Renal pelvis (tissue), 12 donors: ENCODE measurements at places on chromosomes 11 and 22. TPM values are rescaled to one million over a fixed set of nuclear protein-coding genes. Genes with fewer than 3 reads are reported as not detected.

DNA sequence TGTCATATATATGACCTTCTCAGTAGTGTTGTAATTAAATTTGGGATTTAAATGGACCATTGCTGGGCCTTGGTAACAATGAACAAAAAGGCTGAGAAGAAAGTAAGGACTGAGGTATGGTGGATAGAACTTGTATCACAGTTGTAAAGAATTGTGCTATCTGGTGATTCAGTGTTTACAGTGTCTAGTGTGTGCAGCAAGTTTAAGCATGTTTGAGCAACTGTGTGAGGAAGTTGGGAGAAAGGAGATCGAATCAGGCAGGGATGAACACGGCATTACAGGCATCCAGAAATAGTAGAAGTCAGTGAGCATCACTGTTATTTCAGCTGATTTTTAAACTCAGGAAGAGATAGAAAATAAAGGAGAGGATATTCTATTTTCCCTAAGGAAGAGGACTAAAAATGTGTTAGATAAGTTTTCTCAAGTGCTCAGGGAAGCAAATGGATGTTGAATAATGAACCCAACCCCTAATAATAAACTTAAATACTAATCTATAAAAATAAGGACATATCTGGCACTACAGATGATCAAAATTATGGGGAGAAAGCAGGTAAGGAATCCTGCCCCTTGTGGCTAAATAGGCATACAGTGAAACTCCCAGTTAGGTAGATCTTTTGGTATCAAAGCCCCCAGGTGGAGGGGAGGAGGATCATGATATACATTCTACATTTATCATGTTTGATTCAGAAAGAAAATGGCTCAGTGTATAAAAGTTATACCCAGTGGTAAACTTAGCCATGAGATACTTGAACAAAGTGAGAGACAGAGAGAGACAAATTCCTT is 361.0 kb upstream of the ANO3 start:
- no peak for DNase-seq

GRCh38 chr11:76391811-76392475 is 10.8 kb downstream of the GVQW3 start:
- DNase-seq = no peak

DNA sequence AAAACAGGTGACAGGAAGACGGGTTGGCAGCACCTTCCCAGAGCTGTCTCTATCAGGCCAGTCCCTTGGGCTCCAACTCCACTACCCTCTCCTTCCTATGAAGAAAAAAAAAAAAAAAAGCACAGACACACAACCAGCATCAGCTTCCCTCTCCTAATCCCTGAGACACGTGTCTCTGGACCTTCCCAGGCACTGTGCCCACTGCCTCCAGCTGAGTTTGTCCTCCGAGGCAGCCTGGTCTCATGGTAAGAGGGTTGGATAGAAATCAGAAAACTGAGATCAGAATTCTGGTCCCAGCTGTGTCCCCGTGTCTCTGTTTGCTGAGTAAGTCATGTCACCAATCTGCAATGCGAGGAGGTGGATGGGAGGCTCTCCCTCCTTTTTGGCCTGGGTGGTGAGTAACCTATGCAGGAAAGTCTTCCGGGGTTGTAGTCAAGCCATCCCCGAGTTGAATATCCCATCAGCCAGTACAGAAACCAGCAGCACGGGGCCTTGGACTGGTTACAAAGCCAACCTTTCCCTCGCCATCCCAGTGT is 193.7 kb upstream of the TBCEL start:
- DNase-seq = no peak

GRCh38 chr11:102367364-102367763 is 20.4 kb downstream of the BIRC2 start:
- DNase-seq = no peak

Gene LUZP2
- 2.2 TPM for polyA plus RNA-seq

- no peak for DNase-seq
These were observed 24.3 kb upstream of the PPFIA1 start for GRCh38 chr11:70246196-70246595.

Gene ANO9
- 17.4 TPM for polyA plus RNA-seq

Gene OR4X2
- not detected for polyA plus RNA-seq

Gene CHCHD10
- polyA plus RNA-seq = 91.5 TPM

Gene SMC1B
- 0.13 TPM for polyA plus RNA-seq

DNA sequence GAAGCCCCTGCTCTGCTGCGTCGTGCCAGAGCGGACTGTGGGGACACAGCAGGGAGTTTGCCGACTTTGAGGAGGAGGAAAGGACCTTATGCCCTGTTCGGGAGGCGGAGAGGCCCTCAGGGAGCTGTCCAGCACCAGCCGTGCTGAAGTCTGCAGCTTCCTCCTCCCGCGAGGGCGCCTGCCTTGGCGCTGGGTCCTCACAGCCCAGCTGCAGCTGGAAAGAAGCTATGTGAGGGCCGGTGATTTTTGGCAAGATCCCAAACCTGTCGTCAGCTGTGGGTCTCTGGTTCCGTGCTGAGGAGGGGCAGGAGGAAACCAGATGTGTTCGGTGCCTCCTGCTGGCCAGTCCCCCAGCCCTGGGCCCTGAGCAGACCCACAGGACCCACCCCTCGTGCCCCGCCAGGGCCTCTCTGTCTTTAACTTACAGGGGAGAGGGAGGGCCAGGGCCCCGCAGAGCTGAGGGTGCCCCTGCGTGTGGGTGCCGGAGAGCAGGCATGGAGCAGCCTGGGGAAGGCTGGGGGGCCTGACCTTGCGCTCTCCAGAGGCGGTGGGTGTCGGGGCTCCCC is 12.0 kb downstream of the BRSK2 start:
- peak; percentile 87 for DNase-seq

DNA sequence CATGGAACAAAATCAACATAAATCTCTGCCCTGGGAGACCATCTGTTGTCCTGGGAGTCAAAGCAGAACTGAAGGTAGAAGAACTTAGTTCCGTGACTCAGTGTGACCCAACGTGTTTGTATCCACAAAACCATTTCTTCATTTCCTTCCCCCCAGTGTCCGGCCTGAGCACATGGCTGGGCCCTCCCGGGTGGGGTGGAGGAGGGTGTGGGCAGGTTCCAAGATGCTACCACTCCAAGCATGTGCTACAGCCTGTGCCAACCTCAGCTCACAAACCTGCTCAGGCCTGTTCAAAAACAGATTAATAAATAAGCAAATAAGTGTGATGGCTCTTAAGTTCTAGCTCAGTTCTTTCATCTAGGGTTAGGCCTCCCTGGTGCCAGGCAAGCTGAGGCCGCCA is 55.3 kb downstream of the SHANK2 start:
- no peak for DNase-seq

- DNase-seq = no peak
These were observed 646.8 kb upstream of the CCDC90B start for GRCh38 chr11:83933008-83933407.

DNA sequence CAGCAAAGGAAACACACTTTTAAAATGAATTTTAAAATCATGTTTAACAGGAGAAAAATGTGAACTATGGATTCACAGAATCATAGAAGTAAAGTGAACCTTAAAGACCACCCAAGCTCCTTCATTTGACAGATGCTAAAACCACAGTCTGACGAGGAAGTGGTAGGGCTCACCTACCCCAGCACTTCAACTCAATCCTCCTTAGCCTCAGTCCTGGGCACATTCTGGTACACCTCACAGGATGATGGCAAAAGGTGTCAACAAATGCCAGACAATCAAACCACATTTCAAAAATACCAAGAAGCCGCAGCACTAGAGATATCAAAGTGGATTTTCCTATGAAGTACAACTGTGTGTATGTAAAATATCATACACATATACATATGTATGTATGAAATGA is 43.1 kb downstream of the PITPNB start:
- DNase-seq = no peak

Gene FGF19
- 1.1 TPM for polyA plus RNA-seq

DNA sequence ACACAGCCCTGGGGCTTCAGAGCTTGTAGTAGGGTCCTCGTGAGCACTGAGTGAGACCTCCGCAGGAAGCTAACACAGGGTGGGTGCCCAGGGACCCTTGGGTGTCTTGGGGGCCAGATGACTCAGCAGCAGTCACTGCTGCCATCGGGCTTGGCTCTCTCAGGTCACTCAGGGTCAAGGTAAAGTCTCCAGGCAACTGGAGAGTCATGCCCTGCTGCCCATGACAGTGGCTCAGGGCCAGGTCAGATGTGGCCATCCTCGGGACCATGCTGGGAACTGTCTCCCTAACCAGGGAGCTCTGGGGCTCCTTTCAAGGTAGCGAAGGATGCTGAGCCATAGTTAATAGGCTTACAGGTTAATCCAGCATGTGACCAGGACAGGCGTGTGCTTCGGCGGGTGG is 44.4 kb upstream of the SLC22A12 start:
- no peak for DNase-seq

- no peak for DNase-seq
These were observed 452 bp downstream of the BIRC3 start for GRCh38 chr11:102317768-102318103.

GRCh38 chr11:67117176-67117575 is 1.9 kb upstream of the KDM2A start:
- no peak for DNase-seq

GRCh38 chr11:47532597-47533213 is 20.2 kb downstream of the CELF1 start:
- DNase-seq = no peak

Gene ADAMTS8
- 3.8 TPM for polyA plus RNA-seq

DNA sequence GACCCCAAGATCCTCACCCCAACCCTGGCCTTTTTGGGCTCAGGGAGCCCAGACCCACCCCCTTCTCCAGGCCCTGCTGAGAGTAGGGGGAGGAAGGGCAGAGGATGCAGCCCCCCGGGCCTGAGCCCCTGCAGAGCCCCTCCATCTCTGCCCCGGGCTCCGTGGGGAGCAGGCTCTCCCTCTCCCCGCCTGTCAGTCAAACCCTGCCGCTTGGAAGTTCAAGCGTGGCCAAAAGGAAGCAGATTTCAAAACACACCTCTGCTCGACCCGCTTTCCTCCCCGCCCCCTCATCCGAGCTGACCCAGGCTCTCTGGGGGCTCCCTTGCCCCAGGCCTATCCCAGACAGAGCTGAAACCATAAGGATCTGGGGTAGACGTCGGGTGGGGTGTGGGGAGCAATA is 39.0 kb upstream of the CD82 start:
- DNase-seq = no peak

Gene ALG8
- polyA plus RNA-seq = 77.9 TPM

Gene USP35
- 5.8 TPM for polyA plus RNA-seq
